ENCODE measurements at places on chromosomes 4 and X. TPM values are rescaled to one million over a fixed set of nuclear protein-coding genes. Genes with fewer than 3 reads are reported as not detected.

Gene NUDT10
- total RNA-seq: 0.12 TPM

Gene GPRASP2
- 0.37 TPM for total RNA-seq

Gene ASIC5
- not detected for total RNA-seq

Gene TMSB15C
- 4.6 TPM for total RNA-seq

Gene MAOB
- total RNA-seq: not detected

Gene TACR3
- total RNA-seq: not detected

Gene CPZ
- total RNA-seq: not detected

Gene HTN1
- total RNA-seq: not detected

Gene CXXC4
- total RNA-seq: not detected

Gene FAM236C
- not detected for total RNA-seq

Gene ITIH6
- not detected for total RNA-seq

Gene RBMXL3
- not detected for total RNA-seq

Gene RGN
- total RNA-seq: not detected

Gene CACNA1F
- total RNA-seq: 0.22 TPM

Gene WNK3
- 0.07 TPM for total RNA-seq

Gene EGF
- total RNA-seq: not detected
